ENCODE measurements at places on chromosomes 7 and 10. TPM values are rescaled to one million over a fixed set of nuclear protein-coding genes. Genes with fewer than 3 reads are reported as not detected.

DNA sequence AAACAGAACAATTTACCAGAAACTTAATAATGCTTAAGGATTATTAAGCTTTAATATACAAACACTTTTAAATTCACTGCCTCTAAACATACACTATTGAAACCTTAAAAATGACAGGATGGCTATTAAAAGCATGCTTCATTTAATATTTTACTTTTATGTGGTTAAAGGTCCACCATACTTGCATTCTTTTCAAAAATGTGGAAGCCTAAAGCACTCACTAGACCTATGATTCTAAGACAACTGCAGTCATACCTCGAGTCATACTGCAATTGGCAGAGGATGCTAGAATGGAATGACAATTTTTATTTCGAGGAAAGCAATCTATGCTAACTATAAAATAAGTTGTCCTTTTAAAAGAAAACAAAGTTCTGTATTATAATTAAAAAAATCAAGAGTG lies 85.3 kb downstream of the PIP4K2A start:
- DNase-seq = no peak

GRCh38 chr10:128054163-128054970 lies 71.9 kb downstream of the MKI67 start:
- DNase-seq = no peak

DNA sequence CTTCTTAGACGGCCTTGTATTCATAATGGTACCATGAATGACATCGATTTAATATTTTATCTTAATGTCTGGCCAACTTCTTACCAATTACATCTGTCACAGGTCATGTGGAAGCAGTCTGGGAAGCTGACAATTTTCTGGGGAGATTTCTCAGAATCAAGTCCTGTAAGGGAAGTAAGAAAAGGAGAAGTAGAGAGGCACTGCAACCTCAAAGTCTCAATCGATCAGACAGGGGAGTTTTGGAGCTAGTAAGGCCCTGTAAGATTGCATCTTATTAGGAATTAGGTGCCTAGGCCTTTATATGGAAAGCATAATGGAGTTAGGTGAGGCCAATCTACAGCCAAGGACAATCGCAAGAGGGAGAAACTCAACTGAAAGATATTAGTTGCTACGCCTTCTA lies 694.6 kb upstream of the SORCS1 start:
- DNase-seq = no peak

- no peak for DNase-seq
Observed at GRCh38 chr10:112467541-112468075, 20.6 kb downstream of the VTI1A start.

DNA sequence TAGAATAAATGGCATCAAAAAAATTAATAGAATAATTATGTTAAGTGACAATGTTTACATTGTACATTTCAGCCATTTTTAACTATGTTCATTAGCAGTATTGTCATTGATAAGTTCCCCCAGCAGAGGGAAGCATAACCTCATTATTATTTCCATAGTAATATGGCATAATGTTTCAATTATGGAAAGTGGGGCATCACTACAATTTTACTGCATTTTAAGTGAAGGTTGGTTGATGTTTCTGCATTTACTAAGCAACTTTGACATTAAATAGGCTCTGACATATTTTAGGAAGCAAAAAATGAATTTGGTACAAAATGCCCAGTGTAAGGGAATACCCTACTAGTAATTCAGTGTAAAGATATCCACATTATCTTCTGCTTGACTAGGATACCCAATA lies 218.3 kb downstream of the SEMA3A start:
- peak; percentile 30 for DNase-seq

DNA sequence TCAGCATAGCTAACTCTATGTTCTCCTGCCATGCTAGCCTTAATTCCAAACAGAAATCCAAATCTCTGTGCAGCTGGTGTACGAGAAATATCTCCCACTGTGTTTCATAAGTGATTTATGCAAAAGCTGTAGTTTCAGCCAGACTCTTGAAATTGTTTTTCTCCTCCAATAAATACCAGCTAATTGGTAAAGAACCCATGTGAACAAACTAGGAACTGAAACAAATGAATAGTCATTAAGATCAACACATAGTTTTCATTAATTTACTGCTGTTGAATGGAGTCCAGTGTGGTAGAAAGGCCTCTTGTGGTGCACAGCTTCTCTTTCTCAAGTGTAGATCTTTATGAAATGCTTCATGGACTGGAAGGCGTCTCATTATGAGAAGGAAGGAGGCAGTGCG lies 18.4 kb downstream of the PPP1R17 start:
- DNase-seq = no peak

- DNase-seq = peak; percentile 9
Observed at GRCh38 chr10:63767138-63767801, 246.1 kb downstream of the REEP3 start.

DNA sequence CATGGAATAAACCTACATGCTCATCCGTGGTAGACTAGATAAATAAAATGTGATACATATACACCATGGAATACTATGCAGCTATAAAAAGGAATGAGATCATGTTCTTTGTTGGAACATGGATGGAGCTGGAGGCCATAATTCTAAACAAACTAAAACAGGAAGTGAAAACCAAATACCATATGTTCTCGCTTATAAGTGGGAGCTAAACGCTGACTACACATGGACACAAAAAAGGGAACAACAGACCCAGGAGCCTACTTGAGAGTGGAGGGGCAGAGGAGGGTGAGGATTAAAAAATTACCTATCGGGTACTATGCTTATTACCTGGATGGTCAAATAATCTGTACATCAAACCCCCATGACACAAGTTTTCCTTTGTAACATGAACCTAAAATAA lies 68.7 kb upstream of the SEC61G start:
- no peak for DNase-seq

DNA sequence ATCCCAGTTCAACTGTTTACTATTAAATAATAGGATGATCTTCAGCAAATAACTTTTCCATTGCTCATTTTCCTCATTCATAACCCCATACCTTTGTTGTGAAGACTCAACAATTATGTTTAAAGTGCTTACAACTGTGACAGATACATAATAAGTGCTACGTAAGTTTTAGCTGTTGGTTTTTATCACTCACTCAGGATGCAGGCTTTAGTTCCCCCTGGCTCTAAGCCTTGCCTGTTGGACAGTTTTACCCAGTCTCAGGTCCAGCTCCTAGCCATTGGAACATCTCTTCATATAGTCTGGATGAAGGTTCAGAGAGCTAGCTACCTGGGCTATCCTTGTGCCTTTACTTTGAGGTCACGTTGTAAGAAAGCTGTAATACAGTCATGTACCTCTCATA lies 353.2 kb downstream of the CRPPA start:
- no peak for DNase-seq

GDF2 gene
- not detected for polyA plus RNA-seq

PARD3 gene
- polyA plus RNA-seq = 71.1 TPM

FBXL13 gene
- 4.1 TPM for polyA plus RNA-seq

NUTM2E gene
- polyA plus RNA-seq = 0.81 TPM
